Activated T-cell treated with anti-CD3 and anti-CD28 coated beads, Interleukin-2, amount 50 U/mL, for 72 hours (primary cell): ENCODE measurements at places on chromosomes 12 and 14.

GRCh38 chr14:61698206-61698980 is 3.1 kb downstream of the HIF1A start:
- peak overlapping the region; percentile 93 for H3K27ac ChIP-seq
- no peak for DNase-seq
- H3K27me3 ChIP-seq, result no peaks in the 10 kb centered on the region
- peak overlapping the region; percentile 94 for H3K4me3 ChIP-seq

DNA sequence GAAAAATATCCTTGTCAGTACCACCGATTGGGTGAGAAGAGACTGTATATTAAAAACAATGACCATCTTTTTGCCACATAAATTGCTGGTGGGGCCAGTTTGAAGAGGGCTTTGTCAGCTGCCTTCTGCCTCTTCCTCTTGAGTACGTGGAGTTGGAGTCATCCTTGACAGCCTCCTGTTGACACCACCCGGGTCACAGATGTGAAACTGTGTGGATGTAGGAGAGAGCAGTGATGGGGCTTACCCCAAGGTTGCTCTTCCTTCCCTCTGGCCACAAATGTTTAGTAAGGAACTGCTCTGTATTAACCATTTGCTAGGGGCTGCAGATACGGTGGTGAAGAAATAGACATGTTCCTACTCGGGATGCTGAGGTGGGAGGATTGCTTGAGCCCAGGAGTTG is 12.2 kb downstream of the PTPN11 start:
- H3K27ac ChIP-seq, result peak overlapping the region; percentile 23
- no peaks in the 10 kb centered on the region for H3K27me3 ChIP-seq
- H3K36me3 ChIP-seq, result peaks cover 2% of the 10 kb centered on the region
- H3K4me3 ChIP-seq, result peak overlapping the region; percentile 16
- peaks cover 26% of the 10 kb centered on the region for H3K4me1 ChIP-seq

- DNase-seq, result peak; percentile 87
- H3K27me3 ChIP-seq, result no peaks in the 10 kb centered on the region
- peak within 1 kb of the TSS; percentile 96 for H3K27ac ChIP-seq
- peaks cover 27% of the 10 kb centered on the region for H3K36me3 ChIP-seq
These were observed at the start of gene TRAF3 for GRCh38 chr14:102776761-102777710. Gene TRAF3 (plus strand): TSS chr14:102777449. CDS start chr14:102870202, 92,753 bp downstream.

DNA sequence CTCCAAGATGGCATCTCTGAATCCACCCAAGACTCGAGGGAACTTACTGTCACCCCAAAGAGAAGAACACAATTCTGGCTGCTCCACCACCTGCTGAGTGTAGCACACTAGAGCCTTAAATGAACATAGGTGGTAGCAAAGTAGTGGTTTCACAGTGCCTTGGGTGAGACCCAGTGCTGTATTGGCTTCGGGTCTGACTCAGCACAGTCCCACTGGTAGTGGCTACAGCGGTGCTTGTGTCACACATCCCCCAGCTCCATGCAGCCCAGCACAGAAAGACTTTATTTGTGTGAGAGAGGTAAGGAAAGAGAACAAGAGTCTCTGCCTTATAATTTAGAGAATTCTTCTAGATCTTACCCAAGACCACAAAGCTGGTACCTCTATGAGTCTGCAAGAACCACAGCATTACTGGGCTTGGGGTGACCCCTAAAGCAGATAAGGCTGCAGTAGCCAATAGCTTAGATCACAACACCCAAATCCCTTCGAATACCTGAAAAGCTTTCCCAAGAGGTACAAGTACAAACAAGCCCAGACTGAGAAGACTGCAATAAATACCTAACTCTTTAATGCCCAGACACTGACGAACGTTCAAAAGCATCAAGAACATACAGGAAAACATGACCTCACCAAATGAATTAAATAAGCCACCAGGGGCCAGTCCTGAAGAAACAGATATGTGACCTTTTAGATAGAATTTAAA is 83.3 kb upstream of the SLC38A4 start:
- H3K36me3 ChIP-seq, result peaks cover 7% of the 10 kb centered on the region
- H3K27ac ChIP-seq, result no peak overlapping the region
- H3K4me1 ChIP-seq, result no peaks in the 10 kb centered on the region

- H3K27ac ChIP-seq, result no peak overlapping the region
- H3K27me3 ChIP-seq, result no peaks in the 10 kb centered on the region
- DNase-seq, result no peak
These were observed 18.6 kb downstream of the AICDA start for GRCh38 chr12:8594072-8594471.

GRCh38 chr14:91170504-91171121 is 56.7 kb downstream of the DGLUCY start:
- H3K4me1 ChIP-seq, result peaks cover 6% of the 10 kb centered on the region
- no peaks in the 10 kb centered on the region for H3K27me3 ChIP-seq
- DNase-seq, result no peak
- H3K36me3 ChIP-seq, result peaks cover 18% of the 10 kb centered on the region
- H3K4me3 ChIP-seq, result no peak overlapping the region
